GM12878 (cell line): ENCODE measurements at places on chromosomes 4 and X. TPM values are rescaled to one million over a fixed set of nuclear protein-coding genes. Genes with fewer than 3 reads are reported as not detected.

Gene TBC1D8B
- 2.0 and 2.6 TPM in 2 replicates for total RNA-seq

Gene SH3RF1
- 22.2 and 22.5 TPM in 2 replicates for total RNA-seq

- DNase-seq = no peak
Measured at GRCh38 chr4:182369211-182369610, 126.0 kb downstream of the TENM3 start.

Gene BST1
- total RNA-seq = 0.31 and 0.32 TPM in 2 replicates

Gene PRRG1
- not detected in 2 replicates for total RNA-seq
